ENCODE measurements at places on chromosomes 7 and 10.

DNA sequence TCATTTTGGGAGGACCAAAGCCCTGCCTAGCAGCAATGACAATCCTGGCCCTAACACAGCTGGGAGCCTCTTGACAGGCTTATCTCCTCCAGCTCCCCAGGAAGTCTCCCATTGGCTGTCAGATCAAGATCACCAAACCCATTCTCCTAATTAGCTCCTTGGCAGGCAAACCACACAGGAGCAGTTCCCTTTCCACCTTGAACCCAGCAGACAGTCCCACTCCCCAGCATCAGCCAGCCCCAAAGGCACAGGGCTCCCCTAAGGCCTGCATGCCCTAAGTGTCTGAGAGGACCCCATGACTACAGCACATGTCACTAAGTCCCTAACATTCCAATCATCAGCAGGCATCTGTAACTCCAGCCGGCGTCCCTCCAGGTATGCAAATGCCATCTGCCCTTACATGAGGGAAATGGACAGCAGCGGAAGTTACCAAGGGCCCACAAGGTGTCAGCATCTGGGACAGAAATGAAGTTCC lies 348.5 kb downstream of the KCNMA1 start:
- no peak for DNase-seq

DNA sequence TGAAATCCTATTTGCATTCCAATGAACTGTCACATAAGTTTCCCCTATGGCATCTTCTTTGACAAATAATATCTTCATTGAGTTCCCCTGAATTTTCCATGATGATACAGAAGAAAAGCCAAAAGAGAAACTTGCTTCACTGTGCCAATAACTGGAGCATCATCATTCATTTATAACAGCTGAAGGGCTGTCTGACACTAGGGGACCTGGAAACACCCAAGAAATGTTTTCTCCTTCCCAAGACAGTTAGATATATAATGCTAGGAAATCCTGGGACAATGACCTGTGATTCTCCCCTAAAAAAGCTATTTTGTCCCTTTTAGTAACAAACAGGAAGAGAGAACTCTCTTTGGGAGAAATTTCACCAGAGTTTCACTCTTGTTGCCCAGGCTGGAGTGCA lies 133.6 kb downstream of the SEMA3C start:
- no peak for DNase-seq

DNA sequence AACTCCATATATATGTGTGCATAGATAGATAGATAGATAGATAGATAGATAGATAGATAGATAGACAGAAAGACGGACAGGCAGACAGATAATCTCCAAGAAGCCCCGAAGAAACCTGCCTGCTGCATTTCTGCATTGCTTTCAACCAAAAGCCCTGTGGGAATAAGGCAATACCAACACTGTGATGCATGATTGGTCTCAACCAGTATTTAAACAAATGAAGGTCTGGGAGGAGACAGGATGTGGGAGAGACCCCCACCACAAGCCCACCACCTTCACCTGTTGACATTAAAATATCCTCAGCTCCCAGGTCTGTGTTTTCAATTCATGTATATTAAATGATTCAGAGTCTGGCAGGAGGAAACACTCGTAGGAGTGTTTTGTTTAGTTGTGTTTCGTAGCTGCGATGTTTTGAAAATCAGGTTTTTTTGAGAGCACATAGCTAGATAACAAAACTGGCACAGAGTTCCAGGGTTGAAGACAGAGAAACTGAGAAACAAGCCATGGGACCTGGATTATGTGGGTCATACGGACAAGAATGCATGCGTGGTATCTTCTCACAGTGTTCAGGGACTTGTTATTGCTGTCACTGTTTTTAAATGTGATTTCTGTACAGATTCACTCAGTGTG lies 200.7 kb upstream of the AHR start:
- no peak for DNase-seq

DNA sequence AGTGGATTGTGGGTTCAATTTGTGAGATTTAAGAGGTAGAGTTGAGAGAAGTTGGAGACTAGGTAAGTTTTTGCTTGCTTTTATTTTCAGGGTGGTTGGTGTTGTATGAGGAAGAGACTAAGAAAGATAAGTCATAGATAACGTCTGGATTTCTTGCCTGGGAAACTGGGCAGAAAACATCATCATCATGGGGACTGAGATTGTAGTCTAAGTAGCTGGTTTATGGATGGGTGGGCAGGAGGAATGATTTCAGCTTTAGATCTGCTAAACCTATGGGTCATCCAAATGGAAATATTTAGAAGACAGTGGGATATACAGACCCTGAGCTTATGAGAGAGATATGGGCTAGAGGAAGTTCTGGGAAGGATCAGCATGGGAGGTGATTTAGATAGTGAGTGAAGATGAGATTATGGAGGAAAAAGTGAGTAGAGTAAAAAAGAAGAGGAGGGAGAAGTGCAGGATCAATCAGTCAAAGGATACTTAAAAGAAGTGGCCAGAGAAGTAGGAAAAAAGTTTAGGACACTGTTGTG lies 169.8 kb downstream of the WNT2 start:
- DNase-seq: no peak

DNA sequence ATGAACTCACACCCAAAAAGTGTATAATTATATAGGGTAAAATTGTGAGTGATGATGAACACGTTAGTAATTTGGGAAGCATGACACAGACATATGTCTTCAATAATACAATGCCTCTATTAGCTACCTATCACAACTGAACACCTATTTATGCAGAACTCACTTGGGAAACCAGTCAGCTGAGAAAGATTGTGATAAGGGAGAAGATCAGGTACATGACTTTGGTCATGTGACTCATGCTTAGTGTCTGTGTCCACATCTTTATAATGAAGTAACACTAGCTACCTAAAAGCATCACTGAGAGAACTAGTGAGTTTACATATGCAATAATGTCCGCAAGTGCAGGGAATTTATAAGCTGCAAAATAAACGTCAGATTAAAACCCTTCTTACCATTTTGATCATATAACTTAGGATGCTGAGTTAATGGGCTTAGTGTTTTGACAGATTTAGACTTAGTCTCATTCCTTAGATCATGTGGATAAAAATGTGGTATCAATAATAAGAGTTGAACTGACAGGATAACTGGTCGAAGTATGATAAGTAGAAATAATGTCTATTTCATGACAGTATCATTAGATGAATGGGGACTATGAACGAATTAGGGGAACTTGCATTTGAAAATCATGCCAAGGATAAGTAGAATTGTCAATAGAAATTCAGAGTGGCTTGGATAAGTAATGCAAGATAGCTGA lies 11.6 kb downstream of the VWDE start:
- DNase-seq: no peak

- DNase-seq: no peak
Measured at GRCh38 chr10:100883312-100883821, 29.4 kb upstream of the SLF2 start.

GRCh38 chr10:3239066-3239919 lies 66.7 kb upstream of the PITRM1 start:
- DNase-seq: peak; percentile 79

DNA sequence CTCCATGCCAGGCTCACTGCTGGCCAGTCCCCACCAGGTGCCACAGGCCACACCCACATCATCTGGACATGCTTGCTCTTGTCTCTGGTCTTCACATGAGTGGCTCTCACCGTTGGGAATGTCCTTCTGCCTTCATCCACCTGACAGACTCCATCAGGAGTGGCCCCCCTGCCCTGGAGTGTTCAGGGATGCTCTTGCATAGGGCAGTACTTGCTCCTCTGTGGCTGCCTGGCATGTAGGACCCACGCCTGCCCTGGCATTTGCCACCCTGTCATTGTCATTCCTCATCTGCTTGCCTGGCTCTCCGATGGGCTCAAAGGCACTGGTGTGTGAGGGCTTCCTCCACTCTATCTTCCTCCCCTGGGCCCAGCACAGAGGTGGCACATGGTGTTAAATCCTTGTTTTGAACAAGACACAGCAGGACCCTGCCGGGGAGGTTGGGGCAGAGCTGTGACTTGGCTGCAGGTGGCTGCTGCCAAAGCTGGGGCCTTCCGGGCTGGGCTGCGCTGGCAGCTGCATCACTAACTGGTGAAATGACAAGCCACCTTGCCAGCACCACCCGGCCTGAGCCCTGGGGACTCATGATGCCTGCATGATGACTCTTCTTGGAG lies 1.8 kb downstream of the SH2D4B start:
- DNase-seq: no peak

- DNase-seq: no peak
Measured at GRCh38 chr7:116354171-116354545, 143.8 kb downstream of the TES start.

DNA sequence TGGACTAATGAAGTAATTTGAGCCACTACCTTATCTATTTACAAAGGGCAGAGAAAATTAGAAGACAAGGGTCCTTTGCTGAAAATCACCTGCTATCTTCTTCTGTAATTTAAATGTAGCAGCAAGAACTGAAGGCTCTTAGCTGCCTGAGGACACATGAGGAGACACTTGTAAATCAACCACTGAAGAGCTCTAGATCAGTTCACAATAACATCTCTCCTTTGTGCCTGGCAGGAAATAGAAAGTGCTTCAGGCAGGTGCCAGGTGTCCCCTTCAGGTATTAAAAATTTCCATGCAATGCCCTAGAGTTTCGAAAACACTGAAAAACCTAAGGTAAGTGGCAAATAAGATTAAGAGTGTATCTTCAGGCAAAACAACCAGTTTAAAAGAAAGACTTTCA lies 474.6 kb downstream of the GRM8 start:
- DNase-seq: no peak

- no peak for DNase-seq
Measured at GRCh38 chr7:7516662-7517061, 19.0 kb downstream of the COL28A1 start.

DNA sequence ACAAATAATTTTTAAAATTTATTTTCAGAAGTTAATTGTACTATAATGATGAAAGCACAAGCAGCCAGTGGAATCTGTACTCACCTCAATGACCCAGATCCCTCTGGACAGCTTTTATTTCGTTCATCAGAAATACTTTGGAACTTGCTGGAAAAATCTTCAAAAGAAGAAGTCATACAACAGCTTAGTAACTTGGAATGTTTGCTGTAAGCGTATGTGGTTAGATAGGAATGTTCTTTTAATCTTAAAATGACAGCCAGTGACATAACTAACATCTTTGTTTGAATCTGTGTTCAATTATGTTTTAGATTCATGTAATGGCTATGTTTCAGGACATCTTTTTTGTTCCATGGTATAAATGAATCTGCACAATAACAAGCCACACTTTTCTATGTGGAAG lies 26.8 kb downstream of the CFAP69 start:
- no peak for DNase-seq

- no peak for DNase-seq
Measured at GRCh38 chr10:122468926-122469781, 7.8 kb downstream of the HTRA1 start.

DNA sequence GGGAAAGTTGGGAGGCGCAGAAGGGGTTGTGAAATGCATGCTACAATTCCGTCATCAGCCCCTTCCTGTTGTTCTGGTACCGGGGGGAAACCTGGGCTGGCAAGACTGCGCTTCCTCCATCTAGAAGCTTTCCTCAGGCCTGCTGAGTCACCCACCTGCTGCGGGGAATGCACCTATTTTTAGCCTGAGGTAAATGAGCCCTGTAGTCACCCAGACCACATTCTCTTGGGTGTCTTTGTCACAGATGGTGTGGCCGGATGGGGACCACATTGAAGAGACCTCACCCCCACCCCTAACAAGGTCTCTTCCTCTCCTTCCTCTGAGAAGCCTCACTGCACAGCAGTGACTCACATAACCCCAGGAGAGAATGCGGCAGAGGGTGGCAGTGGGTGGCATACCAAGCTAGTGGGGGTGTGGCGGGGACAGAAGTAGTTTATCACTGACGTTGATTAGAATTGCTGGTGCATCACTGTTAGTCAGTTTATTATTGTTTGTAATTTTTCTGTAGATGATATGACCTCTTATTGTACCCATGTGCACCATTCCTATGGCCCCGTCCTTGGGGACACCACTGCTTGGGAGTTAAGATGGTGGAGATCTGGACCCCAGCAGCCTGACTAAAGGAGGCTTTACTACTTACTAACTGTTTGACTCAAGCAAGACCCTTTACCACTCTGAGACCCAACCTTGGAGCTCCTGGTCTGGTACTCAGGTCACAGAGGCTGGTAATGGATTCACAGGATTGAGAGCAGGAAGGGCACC lies 83.0 kb upstream of the DUSP5 start:
- peak; percentile 85 for DNase-seq

DNA sequence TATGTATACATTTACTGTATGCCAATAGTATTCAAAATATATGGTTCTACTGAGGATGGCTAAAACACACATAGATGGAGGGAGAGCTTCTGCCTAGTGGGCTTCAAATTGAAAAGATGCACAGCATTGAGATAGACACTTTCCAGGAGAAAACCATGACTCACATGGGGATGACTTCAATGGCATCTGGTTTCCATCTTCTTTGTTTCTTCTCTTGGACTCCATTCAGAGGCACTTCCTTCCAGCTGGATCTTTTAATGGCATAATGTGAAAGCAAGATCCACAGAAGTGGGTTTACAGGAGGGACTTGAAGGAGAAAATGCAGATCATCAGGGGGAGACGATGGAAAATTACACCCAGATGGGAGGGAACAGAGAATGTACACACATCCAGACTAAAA lies 84.9 kb downstream of the ZNF365 start:
- no peak for DNase-seq

- no peak for DNase-seq
Measured at GRCh38 chr10:131825960-131826650, 74.7 kb upstream of the PPP2R2D start.

DNA sequence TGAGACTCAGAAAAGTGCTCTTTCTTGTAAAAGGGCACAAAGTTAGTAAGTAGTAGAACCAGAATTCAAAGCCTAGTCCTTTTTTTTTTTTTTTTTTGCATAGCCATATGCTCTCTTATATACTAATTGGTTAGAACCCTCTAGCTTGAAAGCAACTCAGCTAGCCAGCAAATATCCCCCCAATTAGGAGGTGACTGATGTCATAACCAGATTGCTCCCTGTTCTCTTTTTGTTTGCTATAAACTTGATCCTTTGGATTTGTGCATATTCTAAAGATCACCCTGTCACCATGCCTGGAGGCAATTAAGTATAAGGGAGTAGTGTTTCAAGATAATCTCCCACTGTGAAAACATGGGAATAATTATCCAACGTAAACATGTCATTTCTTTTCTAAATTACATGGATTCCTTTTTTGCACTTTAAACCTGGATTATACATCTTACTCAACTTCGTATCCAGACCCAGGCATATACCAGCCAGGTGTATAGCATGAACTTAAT lies 963.4 kb downstream of the CNTNAP2 start:
- DNase-seq: no peak

- no peak for DNase-seq
Measured at GRCh38 chr7:80971225-80971624, 52.4 kb upstream of the SEMA3C start.

DNA sequence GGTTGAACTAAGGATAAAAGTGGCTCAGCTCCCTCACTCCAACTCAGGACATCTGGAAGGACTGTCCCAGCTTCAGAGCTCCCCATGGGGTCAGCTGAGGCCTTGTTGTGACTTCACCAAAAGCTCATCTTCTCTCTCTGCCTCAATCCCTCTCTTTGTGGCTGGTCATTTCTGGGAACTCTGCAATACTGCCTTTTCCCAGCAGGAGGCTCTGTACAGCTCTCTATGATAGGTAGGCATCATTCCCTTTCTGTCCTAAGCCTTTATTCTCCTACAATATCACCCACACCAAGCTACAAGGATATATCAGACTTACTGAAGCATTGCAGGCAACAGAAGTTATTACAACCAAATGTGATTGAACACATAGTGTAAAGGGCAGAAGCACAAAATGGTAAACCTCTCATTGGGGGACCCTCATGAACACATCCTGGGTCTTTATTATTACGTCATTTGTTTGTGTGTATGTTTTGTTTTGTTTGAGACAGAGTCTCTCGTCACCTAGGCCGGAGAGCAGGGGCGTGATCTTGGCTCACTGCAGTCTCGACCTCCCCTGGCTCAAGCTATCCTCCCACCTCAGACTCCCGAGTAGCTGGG lies 36.7 kb upstream of the PRPS1L1 start:
- DNase-seq: peak; percentile 16
